ENCODE measurements at places on chromosomes 12 and 14. TPM values are rescaled to one million over a fixed set of nuclear protein-coding genes. Genes with fewer than 3 reads are reported as not detected.

DNA sequence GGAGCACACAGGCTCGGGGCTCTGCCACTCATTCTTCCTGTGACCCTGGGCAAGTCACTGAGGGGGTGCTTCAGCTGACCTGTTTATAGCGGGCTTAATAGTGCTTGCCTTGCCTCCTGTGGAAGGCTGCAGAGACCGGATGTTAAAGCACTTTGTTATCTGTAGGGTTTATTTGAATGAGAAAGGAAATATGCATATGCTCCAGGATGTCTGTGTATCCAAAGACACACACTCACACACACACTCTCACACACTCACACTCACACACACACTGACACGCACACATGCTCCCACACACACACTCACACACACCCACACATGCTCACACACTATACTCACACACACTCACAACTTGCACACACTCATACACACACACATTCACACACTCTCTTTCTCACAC is 56.1 kb upstream of the DDX11 start:
- DNase-seq, result no peak

- no peak for DNase-seq
Measured at GRCh38 chr14:40523123-40523522, 1083.6 kb upstream of the LRFN5 start.

GRCh38 chr12:44296624-44297197 is 460.8 kb downstream of the TMEM117 start:
- DNase-seq, result no peak

GRCh38 chr14:70257526-70257925 is 68.8 kb upstream of the SLC8A3 start:
- peak; percentile 64 for DNase-seq

- DNase-seq, result no peak
Measured at GRCh38 chr14:30600922-30601918, 20.9 kb upstream of the SCFD1 start.

DNA sequence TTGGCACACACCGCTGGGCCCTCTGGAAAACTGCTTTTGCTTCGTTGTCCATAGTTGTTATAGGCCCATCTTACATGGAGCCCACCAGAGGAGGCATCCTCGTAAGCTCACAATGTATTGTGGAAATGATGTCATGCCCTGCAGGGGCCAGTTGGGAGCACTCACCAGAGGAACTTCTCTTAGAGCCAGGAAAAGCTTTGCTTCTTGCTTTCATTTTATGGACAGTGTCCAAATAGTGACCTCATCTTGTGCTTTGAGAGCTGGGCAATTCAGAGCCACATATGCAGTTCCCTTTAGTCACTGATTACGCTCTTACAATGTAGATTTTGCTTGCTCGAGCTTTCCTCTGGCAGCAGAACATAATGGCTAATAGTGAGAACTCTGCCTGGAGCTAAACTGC is 275.6 kb downstream of the AACS start:
- DNase-seq, result peak; percentile 46

The GLT8D2 gene
- total RNA-seq, result 1.6 TPM

- DNase-seq, result peak; percentile 64
Measured at GRCh38 chr12:78120866-78121560, 290.3 kb downstream of the NAV3 start.

The SLC4A8 gene
- total RNA-seq, result 4.2 TPM

The EML5 gene
- total RNA-seq, result 0.66 TPM

The DRAM1 gene
- total RNA-seq, result 5.2 TPM

- DNase-seq, result peak; percentile 9
Measured at GRCh38 chr14:62745496-62745895, 299.8 kb downstream of the KCNH5 start.

GRCh38 chr12:104671409-104672095 is 214.8 kb downstream of the CHST11 start:
- DNase-seq, result peak; percentile 100

DNA sequence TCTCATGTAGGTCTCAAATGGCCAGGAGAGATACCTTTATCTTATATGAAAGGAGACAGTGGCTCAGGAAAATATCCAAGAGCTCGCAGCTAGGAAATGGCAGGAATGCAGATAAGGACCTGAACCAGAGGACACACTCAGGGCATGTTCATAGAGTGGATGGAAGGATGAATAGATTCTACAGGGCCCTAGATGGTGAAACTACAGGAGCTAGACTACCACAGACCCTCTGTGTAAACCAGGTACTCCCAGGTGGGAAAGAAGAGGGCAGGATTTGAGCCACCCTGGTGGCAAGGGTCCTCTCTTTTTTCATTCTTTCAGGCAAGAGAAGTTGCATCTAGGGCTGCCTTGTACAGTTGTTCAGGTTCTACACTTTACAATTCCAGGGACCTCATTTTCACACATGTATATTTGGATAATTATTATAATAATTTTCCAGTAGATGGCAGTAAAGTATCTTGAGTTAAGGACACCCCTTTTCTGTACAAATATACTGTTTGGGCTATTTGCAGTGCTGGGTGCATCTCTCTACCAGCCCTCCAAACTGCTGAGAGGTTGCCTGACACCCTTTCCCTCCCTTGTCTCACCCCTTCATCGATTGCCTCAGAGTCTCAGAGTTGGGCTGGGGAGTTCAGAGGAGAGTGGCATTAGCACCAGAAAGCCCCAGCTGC is 10.5 kb upstream of the ZDHHC22 start:
- DNase-seq, result peak; percentile 82

DNA sequence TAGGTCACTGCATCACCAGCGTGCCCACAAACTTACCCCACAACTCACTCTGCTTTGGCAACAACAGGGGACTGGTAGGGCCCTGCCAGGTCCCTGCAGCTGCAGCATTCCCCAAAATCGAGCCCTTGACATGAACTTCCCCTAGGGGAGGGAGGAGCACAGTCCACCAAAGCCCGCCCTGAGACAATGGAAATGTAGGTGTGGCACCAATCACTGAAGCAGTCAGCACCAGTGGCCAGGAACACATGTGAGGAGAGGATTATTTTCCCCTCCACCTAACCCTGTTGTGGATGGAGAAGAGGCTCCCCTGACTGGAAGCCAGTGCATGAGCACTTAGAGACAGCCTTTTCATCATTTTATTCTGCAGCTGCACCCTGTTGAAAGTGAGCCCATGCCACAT is 573.8 kb downstream of the SOX5 start:
- DNase-seq, result no peak

DNA sequence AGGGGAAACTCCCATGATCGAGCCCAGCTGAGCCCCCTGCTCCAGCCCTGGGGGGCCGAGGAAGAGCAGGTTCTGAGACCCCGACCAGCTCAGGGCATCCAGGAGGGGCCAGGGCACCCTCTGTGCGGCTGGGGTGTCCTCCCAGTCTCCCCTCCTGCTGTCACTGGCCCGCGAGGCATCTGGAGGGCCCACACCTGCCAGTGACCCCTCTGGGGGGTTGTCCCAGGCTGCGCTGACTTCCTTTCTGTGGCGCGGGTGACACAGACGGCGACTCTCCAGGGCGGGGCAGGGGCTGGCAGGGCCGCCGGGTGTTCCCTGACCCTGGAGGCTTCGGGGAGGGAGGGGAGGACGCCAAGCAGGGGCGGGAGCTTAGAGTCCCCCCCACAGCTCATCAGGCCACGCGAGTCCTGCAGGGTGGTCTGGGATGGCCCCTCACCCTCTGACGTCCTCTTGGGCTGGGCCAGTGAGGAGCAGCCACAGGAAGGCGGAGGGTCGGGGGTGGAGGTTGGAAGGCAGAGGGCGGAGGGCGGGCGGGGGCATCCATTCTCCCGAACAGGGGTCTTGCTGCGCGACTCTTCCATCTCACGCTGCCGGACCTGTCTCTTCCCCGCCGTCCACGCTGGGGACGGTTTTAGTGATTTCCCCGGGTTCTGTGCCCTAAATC is 38.6 kb upstream of the FBRSL1 start:
- no peak for DNase-seq

DNA sequence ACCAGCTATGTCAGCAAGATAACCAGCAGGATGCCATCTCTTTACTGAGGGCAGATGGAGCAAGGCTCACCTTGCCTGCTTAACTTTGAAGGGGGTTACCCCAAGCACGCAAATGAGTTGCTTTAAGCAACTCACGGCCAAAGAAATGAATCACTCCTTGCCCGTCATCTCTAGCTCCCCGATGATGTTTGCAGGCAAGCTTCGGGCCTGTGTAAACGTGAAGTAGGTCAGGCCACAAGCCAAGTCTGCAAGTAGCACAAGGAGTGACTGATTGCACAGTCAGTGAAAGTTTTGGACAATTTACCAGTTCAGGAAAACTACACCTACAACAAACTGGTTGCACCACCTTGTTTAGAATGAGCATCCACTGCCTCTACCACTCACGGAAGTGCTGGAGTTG is 699.7 kb upstream of the TBX3 start:
- peak; percentile 97 for DNase-seq

DNA sequence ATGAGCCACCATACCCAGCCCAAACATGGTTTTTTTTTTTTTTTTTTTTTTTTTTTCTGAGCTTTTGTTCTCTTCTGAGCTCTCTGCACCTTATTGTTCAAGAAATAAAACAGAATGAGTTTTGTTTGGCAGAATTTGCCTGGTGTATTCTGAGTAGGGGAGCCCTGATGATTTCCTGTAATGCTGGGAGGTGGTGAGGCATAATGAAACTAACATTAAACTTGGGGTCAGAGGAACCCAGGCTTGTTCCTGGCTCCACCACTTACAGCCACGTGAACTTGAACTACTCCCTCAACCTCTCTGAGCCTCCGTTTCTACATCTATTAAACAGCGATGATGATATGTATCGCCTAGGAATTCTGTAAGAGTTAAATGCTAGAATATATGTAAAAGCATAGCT is 276.3 kb upstream of the CRY1 start:
- no peak for DNase-seq

GRCh38 chr12:105761075-105761474 is 377.7 kb downstream of the NUAK1 start:
- DNase-seq, result peak; percentile 41

The SERPINA9 gene
- total RNA-seq, result not detected

The SSPN gene
- total RNA-seq, result 11.9 TPM

The RIPK3 gene
- not detected for total RNA-seq

GRCh38 chr12:22615963-22616501 is 8.9 kb upstream of the ETNK1 start:
- DNase-seq, result no peak

GRCh38 chr12:54294152-54294952 is 6.5 kb downstream of the NFE2 start:
- DNase-seq, result peak; percentile 49

- no peak for DNase-seq
Measured at GRCh38 chr14:35342489-35343010, 50.4 kb downstream of the PSMA6 start.

The CLEC4C gene
- not detected for total RNA-seq

- DNase-seq, result peak; percentile 45
Measured at GRCh38 chr12:109582636-109583035, 9.0 kb downstream of the MVK start.

The CCDC175 gene
- total RNA-seq, result not detected

The ZNF385A gene
- total RNA-seq, result 1.8 TPM

The ST8SIA1 gene
- not detected for total RNA-seq

- DNase-seq, result no peak
Measured at GRCh38 chr14:61696753-61697318, 1.5 kb downstream of the HIF1A start.

The ATL1 gene
- 1.3 TPM for total RNA-seq

DNA sequence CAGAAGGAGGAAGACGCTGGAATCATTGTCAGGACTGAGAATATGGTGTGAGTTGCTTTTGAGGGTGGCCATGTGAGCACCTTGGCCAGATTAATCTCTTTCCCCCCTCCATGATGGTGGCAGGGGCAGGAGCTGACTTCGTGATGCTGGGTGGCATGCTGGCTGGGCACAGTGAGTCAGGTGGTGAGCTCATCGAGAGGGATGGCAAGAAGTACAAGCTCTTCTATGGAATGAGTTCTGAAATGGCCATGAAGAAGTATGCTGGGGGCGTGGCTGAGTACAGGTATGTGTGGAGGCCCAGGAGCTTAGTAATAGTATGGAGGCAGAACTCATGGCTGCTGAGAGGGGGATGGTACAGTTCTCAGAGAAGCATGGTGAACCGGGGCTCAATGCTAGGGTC is 4.3 kb downstream of the TINF2 start:
- DNase-seq, result peak; percentile 48

The MAP1LC3B2 gene
- total RNA-seq, result not detected

DNA sequence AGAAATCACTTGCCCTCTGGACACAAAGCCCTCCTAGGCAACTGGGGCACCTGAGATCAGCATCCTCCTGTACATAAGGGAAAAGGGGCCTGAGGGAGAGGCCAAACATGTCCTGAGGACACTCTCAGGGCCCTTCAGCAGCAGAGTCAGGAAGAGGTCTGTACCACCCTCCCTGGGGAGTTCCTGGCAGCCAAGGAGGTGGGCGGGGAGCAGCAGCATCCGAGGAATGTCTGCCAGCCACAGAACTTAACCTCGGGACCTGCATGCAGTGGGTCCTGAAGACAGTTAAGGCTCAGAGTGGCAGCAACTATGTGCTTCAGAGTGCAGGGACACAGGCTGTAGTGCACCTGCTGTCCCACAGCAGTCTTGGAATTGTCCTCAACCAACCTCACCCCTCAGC is 62.1 kb downstream of the SPTB start:
- no peak for DNase-seq

GRCh38 chr14:62027958-62028357 is 265.7 kb downstream of the SNAPC1 start:
- no peak for DNase-seq

The KCNJ8 gene
- 1.0 TPM for total RNA-seq

DNA sequence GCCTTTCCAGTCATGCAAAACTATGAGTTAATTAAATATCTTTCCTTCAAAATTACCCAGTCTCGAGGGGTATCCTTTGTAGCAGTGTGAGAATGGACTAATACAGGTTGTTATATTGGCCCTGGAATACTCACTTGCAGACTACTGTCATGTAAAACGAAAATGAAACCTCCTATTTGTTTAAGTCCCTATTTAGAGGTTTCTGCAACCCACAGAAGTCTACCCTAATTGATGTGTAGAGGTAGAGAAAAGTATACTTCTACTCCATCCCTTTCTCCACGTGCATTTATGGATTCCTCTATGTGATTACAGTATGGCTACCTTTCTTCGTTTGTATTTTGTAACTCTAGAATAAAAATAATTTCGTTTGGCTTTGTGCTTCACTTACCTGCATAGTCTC is 371.1 kb downstream of the FSCB start:
- no peak for DNase-seq

- no peak for DNase-seq
Measured at GRCh38 chr12:94190623-94191022, 42.2 kb downstream of the PLXNC1 start.

The TBX3 gene
- total RNA-seq, result 89.4 TPM

DNA sequence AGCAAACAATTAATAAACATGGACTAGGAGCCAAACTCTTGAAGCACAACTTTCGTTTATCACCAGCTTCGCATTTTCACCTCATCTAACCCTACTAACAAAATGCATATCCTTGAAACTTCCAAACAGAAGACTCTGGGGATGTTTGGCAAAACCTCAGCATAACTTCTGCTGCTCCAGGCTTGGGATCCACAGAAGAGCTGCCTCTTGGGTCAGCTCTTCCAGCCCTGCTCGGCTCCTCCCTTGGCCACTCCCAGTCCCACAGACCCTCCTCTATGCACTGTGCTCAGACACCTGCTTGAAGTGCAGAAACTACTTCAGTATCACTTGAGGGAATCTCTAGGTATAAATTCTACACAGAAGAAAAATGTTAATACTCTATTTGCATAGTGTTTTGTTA is 110.0 kb upstream of the AMIGO2 start:
- DNase-seq, result no peak
